ENCODE measurements at places on chromosomes 5 and 9.

DNA sequence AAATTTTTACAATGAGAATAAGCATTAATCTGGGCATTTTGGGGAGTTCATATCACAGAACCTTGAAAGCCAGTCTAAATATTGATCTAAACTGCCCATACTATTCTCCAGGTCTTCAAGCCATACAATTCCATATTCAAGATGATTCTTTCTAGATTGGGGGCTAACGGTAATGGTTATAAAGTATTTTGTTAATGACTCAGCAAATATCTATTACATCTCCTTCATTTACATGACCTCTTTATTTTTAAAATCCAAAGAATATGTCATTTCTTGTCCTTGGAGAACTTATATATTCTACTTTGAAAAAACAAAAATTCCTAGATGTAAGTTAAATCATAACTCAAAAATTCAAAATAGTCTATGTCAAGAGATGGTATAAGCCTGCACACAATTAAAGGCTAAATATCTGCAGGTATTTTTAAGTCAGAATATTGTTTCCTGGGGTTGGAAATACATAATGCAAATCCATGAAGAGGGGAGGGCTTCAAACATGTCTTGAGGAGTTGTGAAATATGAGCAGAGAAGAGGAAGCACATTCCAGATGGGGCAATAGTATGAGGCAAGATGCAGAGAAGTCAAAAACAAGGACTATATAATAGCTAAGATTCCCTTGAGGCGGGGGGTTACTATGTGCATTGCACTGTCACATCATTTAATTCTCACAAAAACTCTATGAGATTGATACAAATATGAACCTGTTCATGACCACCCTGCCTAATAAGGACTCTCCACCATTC lies 526.4 kb downstream of the NR2F1-AS1 start:
- no peak for DNase-seq

GRCh38 chr9:17476401-17476800 lies 102.5 kb upstream of the SH3GL2 start:
- DNase-seq = no peak

DNA sequence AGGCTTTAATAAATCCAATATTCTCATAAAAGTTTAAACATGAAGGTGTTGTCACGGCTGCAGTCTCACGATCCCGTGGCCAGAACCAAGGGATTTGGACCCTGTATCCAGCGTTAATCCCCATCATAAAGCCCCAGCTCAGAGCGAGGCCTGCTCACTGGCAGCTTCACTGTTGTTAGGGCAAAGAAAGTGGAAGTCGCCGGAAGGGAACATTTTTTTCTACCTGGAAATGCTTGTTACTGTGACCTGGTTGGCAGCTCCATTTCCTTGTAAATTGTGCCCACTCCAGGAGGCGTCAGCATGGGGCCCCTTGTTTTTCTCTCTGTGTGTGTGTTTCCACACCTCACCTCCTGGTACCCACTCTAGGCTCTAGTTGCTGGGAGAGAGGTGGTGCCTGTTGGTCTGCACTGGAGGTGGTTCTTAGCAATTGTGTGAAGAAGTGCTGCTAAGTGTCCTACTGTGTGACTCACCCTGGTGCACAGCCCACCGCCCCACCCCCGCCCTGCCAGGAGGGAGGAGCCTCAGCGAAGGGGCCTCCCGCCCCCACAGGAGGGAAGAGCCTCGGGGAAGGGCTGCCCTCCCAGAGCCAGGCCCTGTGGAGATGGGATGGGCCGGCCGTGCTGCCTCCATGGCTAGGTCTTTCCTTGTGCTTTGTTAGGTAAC lies 105.1 kb downstream of the EHMT1 start:
- DNase-seq = no peak

GRCh38 chr5:117131048-117131679 lies 556.5 kb upstream of the SEMA6A start:
- no peak for DNase-seq

- DNase-seq = no peak
Measured at GRCh38 chr5:16853518-16853917, 82.6 kb downstream of the MYO10 start.

GRCh38 chr9:121283856-121284732 lies 16.1 kb downstream of the GSN start:
- DNase-seq = no peak

DNA sequence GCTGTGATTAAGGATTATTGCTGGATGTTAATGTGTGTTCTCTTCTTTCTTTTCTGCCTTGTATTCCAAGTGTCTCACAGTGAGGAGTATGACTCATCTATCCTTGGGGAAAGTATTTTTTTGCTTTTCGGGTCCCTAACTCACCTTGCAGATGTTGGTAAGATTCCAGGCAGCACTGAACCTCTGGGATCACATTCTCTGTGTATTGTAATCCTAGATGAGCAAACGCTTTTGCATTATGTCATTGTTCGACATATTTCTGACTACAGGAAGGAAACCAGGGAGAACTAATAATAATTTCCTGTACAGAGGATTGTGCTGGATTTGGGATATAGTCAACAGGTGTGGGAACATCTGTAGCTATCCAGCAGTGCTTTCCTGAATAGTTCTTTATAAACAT lies 246.1 kb upstream of the TUT7 start:
- DNase-seq = no peak

- DNase-seq = no peak
Measured at GRCh38 chr9:104025104-104025503, 69.0 kb upstream of the SMC2 start.

- DNase-seq = no peak
Measured at GRCh38 chr5:58504766-58505165, 13.5 kb downstream of the GAPT start.

All from progenitor cell of endocrine pancreas (in vitro differentiated cells).